ENCODE measurements at places on chromosomes 12 and 14. TPM values are rescaled to one million over a fixed set of nuclear protein-coding genes. Genes with fewer than 3 reads are reported as not detected.

GRCh38 chr12:104814944-104815343 lies 143.1 kb downstream of the SLC41A2 start:
- H3K36me3 ChIP-seq, result no peaks in the 10 kb centered on the region
- H3K27ac ChIP-seq, result no peak overlapping the region

GRCh38 chr12:128021561-128021960 lies 245.4 kb upstream of the TMEM132C start:
- DNase-seq, result no peak
- H3K27ac ChIP-seq, result no peak overlapping the region
- H3K36me3 ChIP-seq, result no peaks in the 10 kb centered on the region
- no peak overlapping the region for H3K4me3 ChIP-seq
- no peaks in the 10 kb centered on the region for H3K27me3 ChIP-seq

DNA sequence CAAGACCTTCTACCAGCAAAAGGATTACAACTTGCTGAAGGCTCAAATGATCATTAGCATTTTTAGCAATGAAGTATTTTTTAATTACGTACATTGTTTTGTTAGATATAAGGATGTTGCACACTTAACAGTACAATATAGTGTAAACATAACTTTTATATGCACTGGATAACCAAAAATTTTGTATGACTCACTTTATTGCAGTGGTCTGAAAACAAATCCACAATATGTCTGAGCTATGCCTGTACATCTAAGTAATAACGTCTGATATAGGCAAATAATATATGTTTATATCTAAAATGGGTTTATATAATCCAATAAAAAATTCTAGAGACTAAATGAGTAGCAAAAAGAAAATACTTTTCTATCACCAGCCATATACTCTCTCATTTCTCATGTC lies 10.6 kb downstream of the ANKS1B start:
- H3K4me3 ChIP-seq, result no peak overlapping the region
- no peaks in the 10 kb centered on the region for H3K36me3 ChIP-seq
- DNase-seq, result no peak
- no peaks in the 10 kb centered on the region for H3K4me1 ChIP-seq
- no peak overlapping the region for H3K27ac ChIP-seq

- H3K27me3 ChIP-seq, result no peaks in the 10 kb centered on the region
- no peak overlapping the region for H3K27ac ChIP-seq
- H3K36me3 ChIP-seq, result no peaks in the 10 kb centered on the region
- DNase-seq, result no peak
- H3K4me3 ChIP-seq, result no peak overlapping the region
These were observed 58.3 kb downstream of the ZC3H14 start for GRCh38 chr14:88621100-88621499.

GRCh38 chr14:68794851-68795596 lies 2.2 kb upstream of the ZFP36L1 start:
- peak overlapping the region; percentile 88 for H3K4me3 ChIP-seq
- H3K4me1 ChIP-seq, result peaks cover 20% of the 10 kb centered on the region
- DNase-seq, result peak; percentile 55
- H3K36me3 ChIP-seq, result peaks cover 11% of the 10 kb centered on the region
- H3K27ac ChIP-seq, result peak overlapping the region; percentile 99

GRCh38 chr12:70691018-70691672 lies 53.9 kb upstream of the PTPRB start:
- no peaks in the 10 kb centered on the region for H3K27me3 ChIP-seq
- no peaks in the 10 kb centered on the region for H3K4me1 ChIP-seq
- no peaks in the 10 kb centered on the region for H3K36me3 ChIP-seq
- H3K27ac ChIP-seq, result no peak overlapping the region
- no peak for DNase-seq

RASAL1 gene
- 0.58 TPM for total RNA-seq

GRCh38 chr12:5260591-5261086 lies 171.3 kb upstream of the NTF3 start:
- H3K27ac ChIP-seq, result no peak overlapping the region
- no peaks in the 10 kb centered on the region for H3K27me3 ChIP-seq
- no peaks in the 10 kb centered on the region for H3K36me3 ChIP-seq
- H3K4me3 ChIP-seq, result no peak overlapping the region

ZNF10 gene
- 17.4 TPM for total RNA-seq

DNA sequence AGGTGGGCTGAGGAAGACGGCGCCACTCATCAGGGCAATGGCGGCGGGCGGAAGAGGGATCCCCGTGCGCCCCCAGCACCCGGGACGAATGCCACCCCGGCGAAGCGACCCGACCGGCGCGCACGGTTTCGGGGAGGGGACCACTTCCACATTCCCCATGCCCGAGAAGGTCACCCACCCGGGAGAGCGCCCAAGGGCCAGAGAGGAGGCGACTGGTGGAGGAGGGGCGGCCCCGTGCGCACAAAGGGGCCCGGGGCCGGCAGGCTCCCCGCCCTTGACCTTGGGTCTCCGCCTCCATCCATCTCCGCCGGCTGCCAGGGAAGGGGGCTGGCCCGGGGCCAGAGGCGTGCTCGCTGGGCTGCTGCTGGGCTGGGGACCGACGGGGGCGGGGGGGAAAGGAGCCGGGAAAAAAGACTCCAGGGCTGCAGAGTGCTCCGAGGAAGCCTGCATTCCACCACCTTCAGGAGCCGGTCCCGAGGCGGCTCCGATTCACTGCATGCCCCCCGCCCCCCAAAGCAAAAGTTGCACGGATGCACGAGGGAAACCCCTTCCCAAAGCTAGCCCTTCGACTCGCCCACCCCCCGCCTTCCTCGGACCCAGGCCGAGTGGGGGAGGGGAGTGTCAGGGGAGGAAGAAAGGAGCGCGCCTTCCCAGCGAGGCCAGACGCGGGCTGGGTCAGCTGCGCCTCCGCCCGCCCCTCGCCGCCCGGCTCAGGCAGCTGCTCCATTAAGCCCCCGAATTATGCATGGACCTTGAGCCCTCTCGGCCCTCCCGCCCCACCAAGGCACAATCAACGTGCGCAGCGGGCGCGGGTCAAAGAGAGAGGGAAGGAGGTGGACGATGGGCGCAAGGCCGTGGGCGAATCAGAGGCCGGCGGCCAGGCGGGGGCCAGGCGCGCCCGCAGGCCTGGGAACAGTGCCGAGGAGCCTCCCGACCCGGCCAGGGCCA lies 26.2 kb downstream of the BCL11B start:
- peaks cover 91% of the 10 kb centered on the region for H3K4me1 ChIP-seq
- peak overlapping the region; percentile 98 for H3K27ac ChIP-seq
- peak overlapping the region; percentile 60 for H3K4me3 ChIP-seq

- no peaks in the 10 kb centered on the region for H3K4me1 ChIP-seq
- H3K36me3 ChIP-seq, result no peaks in the 10 kb centered on the region
- no peak for DNase-seq
- H3K27me3 ChIP-seq, result no peaks in the 10 kb centered on the region
These were observed 39.2 kb downstream of the NFKBIA start for GRCh38 chr14:35365130-35366055.
